Renal cortical epithelial cell (primary cell): ENCODE measurements at places on chromosomes 1 and 21.

DNA sequence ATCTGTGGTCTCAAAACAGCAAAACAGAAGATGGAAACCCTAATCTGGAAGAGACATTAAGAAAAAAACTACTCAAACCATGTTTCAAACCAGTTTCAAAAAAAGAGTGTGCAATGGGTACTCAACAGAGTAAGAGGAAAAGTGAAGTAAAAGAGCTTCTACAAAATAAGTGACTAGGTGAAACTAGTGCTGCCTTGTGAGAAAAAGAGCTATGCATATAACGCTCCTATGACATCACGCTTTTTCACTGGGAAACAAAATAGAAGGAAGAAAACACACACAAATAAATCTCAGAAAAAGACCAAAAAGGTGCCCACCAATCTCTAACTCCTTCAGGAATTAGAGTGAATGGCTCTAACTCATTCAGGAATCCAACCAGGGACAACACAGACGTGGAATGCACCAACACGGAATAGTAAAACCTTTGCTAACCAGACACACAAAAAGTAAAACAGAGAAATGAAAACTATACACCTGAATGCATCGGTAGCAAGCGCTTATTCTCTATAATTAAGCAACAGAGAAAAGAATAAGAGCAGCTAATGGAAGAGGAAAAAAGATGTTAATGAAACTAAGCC lies 1.3 kb downstream of the FOXJ3 start:
- DNase-seq, result no peak

DNA sequence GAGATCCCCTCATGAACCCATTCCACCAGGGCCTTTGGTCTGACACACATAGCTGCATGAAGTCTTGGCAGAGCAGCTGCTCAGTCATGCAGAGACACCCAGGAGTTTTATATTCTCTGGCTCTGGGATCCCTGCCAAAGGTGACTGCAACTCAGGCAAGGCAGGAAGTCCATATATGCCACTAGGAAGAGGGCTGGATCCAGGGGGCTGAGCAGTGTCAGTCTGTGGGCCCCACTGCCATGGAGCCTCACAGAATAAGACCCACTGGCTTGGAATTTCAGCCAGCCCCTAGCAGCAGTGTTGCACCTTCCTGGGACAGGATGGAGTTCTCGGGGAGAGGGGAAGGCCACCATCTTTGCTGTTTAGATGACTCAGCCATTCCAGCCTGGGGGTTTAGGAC lies 199.7 kb downstream of the TBX15 start:
- DNase-seq, result peak; percentile 98

DNA sequence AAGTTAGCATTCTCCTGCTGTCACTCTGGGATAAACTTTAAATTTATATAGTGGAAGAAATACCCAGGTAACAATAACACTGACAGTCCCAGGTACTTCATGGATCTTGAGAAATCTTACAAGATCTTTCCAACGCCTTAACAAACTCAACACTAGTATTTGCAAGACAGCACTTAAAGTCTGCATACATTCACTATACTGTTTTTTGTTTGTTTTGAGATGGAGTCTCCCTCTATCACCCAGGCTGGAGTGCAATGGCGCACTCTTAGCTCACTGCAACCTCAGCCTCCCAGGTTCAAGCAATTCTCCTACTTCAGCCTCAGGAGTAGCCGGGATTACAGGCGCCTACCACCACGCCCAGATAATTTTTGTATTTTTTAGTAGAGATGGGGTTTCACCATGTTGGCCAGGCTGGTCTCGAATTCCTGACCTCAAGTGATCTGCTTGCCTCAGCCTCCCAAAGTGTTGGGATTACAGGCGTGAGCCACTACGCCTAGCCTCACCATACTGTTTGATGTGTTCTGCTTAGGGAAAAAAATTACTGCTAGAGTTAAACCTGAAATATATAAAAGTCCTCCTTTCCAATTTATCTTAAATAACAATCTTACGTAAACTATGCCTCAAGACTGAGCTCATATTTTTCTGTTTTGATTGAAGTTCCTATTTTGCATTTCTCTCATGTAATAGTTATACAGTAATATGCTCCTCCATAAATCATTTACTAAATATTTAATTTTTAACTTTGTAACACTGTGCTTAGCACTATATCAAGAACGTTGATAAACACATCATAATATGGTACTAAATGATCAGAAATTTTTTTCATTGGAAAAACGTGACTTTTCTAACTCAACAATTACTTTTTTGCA lies 17.5 kb downstream of the EYA3 start:
- DNase-seq, result peak; percentile 38

GRCh38 chr1:32142446-32143301 lies 34.8 kb downstream of the KPNA6 start:
- DNase-seq, result peak; percentile 53
